ENCODE measurements at places on chromosomes 6 and 20.

- DNase-seq: no peak
Measured at GRCh38 chr6:130466052-130466747, 100.4 kb downstream of the TMEM200A start.

- DNase-seq: no peak
Measured at GRCh38 chr6:35080016-35080680, 61.0 kb downstream of the TCP11 start.

GRCh38 chr6:97222903-97223302 lies 60.1 kb downstream of the MMS22L start:
- DNase-seq: no peak

DNA sequence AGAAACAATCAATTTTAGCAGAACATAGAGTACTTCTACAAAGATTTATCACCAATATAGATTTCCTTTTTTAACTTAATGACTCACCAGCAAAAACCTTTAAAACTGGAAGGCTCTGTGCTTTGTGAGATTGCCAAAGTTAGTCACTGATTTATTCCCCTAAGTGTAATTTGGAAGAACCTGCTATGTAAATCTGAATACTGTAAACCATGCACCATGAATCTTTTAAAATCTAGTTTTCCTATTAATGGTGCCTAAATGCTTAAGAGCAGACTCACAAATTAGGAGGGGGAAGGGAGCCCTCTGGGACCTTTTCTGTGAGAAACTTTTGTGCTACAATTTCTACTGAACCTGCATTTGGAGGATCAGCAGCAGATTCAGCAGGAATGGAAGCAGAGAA lies 57.8 kb upstream of the PNRC1 start:
- no peak for DNase-seq

DNA sequence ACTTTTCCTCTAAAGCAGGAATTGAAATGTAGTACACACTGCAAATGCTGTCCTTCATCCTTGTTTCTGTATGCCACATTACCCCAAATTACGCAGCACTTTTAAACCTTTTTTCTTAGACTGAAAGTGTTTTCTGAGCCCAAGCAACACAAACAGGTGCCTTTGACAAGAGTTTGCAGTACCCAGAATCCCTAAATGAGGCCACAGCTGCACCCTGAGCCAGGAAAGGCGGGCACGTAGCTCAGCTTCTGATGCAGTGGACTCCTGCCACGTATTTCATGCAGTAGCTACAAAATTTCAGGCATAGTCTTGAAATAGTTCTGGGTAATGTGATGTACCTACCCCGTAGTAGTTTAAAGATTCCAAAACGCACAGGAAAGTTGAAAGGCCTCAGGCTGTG lies 31.0 kb upstream of the CLDN20 start:
- DNase-seq: no peak

GRCh38 chr6:85431271-85431670 lies 18.6 kb upstream of the NT5E start:
- no peak for DNase-seq

DNA sequence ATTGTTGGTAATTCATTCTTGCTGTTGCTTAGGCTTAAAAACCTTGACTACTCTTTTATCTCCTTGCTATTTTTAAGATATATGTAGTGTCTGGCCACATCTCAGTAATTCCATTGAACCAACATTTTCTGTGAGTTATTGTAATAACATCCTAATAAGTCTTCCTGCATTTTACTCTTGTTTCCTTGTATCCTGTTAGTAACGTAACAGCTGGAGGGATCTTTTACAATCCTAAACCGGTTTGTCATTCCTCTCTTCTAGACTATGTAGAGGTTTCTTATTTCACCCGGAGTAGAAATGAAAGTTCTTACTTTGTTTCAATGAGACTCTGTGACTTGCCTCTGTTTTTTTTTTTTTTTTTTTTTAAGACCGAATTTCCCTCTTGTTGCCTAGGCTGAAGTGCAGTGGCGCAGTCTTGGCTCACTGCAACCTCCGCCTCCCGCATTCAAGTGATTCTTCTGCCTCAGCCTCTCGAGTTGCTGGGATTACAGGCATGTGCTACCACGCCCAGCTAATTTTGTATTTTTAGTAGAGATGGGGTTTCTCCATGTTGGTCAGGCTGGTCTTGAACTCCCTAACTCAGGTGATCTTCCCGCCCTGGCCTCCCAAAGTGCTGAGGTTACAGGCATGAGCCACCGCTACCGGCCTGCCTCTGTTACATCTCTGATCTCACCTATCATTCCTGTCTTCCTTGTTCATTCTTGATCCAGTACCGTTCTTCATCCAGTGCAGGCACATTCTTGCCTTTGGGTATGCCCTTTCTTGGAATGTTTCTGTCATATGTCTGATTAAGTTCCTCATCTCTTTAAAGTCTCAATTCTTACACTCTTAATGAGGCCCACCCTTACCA lies 44.7 kb downstream of the NCOA3 start:
- no peak for DNase-seq

DNA sequence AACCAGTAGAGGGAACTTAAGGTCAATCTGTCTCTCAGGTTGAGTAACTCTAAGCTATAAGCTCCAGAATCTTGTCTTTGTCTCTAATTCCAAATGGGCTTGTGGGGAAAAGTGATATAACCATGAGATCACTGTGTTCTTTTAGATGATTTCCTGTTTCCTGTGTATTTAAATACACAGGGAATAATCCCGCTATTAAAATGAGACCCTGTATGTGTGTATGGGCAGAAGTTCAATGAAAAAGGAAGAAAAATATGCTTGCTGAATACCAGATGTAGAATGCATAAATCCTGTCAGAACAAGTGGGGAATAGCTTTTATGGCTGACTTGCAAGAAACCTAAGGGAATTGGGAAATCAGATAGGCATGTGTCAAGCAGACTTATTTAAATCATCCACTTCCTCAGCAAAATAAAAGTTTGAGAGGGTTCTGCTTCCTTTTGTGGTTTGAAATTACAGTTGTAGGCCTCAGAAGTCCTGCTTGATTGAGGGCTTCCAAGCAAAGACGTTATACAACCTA lies 164.7 kb upstream of the PDE7B start:
- no peak for DNase-seq

GRCh38 chr6:135568379-135568778 lies 70.8 kb upstream of the AHI1 start:
- no peak for DNase-seq

GRCh38 chr6:43125555-43125954 lies 45.5 kb upstream of the SRF start:
- no peak for DNase-seq

DNA sequence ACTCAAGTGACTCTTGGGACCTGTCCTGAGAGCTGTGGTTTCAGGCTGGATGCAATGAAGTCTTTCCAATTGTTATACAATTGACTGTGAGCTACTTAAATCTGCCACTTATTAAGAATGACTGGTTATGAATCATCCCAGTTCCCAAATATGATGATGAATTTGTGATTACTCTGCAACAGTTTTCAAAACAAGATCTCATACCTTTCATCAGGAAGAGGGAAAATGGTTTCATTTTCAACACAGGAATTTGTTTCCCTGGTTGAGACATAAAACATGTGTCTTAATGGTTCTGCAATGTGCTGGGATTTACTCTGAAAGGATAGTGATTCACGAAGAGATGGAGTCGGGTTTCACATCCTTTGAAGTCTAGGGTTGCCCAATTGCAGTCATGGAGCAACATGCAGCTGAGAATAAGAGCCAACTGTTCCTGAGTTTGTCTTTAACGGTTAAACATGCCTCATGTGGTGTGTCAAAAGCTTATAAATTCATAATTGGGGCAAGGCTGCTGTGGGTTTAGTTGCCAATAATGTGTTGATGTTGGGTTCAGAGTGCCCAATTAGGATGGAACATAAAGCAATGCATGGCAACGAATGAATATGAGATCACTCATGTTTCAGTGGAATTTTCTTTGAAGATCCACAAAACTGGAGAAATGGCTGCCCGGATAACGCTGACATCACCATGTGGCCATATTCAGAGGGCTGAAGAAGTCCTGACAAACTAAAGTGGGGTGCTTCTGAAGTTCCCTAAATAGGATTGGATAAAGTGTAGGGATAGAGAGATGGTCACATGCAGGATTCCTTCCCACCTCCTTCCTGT lies 41.0 kb downstream of the CYP24A1 start:
- peak; percentile 77 for DNase-seq

GRCh38 chr20:46978951-46979491 lies 84.4 kb downstream of the EYA2 start:
- no peak for DNase-seq

- DNase-seq: no peak
Measured at GRCh38 chr6:143222801-143223231, 162.1 kb downstream of the AIG1 start.

DNA sequence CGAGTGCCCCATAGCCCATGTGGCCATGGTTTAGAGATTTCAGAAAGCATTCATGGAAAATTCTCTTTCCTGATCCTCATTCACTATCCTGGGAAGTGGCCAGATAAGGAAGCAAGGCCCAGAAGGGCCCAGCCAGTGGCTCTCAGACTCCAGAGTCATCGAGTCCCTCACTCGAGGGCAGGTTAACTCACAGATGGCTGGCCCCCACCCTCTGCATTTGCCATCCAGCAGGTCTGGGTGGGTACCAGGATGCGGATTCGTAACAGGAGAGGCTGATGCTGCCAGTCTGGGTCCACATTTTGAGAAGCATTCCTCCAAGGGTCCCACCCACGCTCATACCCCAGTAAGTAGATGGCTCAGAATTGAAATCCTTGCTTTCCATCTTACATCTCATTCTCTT lies 3.8 kb upstream of the SSTR4 start:
- DNase-seq: no peak

DNA sequence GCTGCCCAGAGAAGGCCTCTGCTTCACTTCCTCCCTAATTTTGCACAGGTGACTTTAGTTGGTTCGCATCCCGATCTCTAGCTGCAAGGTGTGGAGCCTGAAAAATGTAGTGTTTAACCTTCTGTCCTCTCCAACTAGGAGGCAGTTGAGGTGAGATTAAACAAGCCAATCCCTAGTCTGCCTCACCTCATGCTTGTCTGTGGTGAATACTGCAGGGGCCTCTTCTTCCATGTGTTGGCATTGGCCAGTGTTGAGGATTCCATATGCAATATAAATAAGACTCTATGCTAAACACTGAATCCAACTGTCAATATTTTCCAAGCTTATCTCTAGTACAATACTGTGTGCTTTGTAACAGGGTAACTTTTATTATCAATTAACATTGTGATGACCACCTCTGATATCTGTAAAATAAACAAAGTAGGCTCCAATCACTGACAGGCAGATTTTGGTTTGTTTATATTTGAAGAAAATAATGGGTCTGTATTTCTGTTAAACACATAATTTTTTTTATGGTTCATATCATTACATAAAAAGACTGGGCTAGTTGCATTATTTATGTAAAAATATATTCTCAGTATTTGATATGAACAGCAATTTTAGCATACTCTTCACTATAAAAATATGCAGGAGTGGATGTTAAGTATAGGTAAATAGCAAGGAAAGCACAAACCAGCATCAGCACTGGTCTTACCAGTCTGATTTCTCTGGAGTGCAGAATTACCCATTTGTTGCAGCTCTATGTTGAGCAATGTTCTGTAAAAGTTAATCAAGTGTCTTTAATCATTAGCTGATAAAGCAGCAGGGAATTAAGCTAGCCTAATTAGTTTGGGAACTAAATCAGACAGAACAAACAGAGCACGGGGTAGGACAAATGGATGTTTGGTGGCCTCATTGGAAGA lies 74.0 kb downstream of the ANKRD6 start:
- no peak for DNase-seq

DNA sequence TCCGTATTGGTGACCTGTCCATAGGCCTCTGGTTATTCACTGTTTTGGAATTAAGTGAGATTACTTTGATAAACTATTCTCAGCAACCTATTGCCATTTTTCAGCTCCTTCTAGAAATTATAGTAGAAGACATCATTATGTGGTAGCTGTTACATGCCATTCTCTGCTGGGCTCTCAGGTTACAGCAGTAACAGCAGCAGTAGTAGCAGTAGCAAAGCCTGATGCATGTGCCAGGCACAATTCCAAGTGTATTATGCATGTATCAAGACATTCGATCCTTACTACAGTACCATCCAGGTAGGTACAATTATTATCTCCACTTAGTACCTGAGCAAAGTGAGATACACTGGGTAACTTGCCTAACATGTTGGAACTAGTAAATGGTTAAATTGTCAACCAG lies 74.3 kb downstream of the RPS12 start:
- DNase-seq: no peak

GRCh38 chr20:35491823-35492222 lies 36.4 kb downstream of the CEP250 start:
- no peak for DNase-seq

- no peak for DNase-seq
Measured at GRCh38 chr6:12848964-12849808, 132.6 kb downstream of the PHACTR1 start.

- DNase-seq: no peak
Measured at GRCh38 chr6:139257821-139258398, 33.9 kb downstream of the TXLNB start.

DNA sequence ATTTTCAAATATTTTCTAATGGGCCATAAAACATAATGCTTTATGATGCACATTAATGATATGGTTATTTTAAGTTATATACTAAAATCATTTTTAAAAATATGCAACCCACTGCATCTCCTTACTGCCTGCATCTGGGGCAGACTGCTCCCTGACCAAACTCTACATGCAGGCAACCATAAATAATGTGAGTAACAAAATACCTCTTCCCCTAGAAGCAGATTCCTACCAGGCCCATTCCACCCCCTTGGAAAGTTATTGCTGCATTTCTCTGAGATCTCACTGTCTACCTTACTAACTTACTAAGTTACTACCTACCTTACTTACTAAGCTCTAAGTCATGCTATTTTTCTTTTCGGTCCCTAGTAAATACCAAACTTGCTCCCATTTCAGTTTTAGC lies 71.8 kb downstream of the ATG5 start:
- no peak for DNase-seq

- no peak for DNase-seq
Measured at GRCh38 chr6:135062735-135063134, 8.1 kb upstream of the HBS1L start.

DNA sequence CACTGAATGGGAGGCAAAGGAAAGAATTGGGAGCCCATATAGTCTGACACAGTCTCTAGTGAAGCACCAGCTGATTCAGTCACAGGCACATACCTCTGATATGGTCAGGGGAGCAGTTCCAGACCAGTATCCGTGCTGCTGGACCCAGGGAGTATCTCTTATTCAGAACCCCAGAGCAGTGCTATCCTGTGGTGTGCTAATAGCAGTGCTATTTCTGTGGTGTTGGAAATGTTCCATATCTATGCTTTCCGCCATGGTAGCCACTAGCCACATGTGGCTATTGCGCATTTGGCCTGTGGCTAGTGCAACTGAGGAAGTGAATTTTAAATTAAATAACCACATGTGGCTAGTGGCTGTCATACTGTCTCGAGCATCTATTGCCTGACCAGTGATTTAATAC lies 11.0 kb downstream of the SCUBE3 start:
- no peak for DNase-seq

Measured in Calu3 (cell line).